ENCODE measurements at places on chromosomes 3 and 15. TPM values are rescaled to one million over a fixed set of nuclear protein-coding genes. Genes with fewer than 3 reads are reported as not detected.

UCN2 gene
- 0.29 TPM for total RNA-seq

CHRNA5 gene
- total RNA-seq = 2.2 TPM

SPESP1 gene
- total RNA-seq = 1.6 TPM

ANKRD34C gene
- total RNA-seq = 0.12 TPM

POTEB gene
- not detected for total RNA-seq

TMEM158 gene
- 8.2 TPM for total RNA-seq

HCLS1 gene
- total RNA-seq = 10.6 TPM

EXD1 gene
- not detected for total RNA-seq

IL20RB gene
- 0.12 TPM for total RNA-seq

SV2B gene
- total RNA-seq = 2.1 TPM

GRM2 gene
- 0.53 TPM for total RNA-seq

PGBD4 gene
- total RNA-seq = 2.0 TPM

P3H2 gene
- 73.9 TPM for total RNA-seq

GOLGA8Q gene
- 1.3 TPM for total RNA-seq

TRPM1 gene
- 0.41 TPM for total RNA-seq

SPTBN5 gene
- total RNA-seq = 1.4 TPM

RHOV gene
- 3.3 TPM for total RNA-seq

ETFA gene
- total RNA-seq = 90.4 TPM

FAM174B gene
- 17.9 TPM for total RNA-seq

PP2D1 gene
- total RNA-seq = not detected

NEIL1 gene
- total RNA-seq = 25.0 TPM

CATSPER2 gene
- 1.9 TPM for total RNA-seq

BNIP2 gene
- 48.9 TPM for total RNA-seq

ZNF197 gene
- 27.3 TPM for total RNA-seq

ANKUB1 gene
- total RNA-seq = not detected

CHST13 gene
- total RNA-seq = 7.9 TPM

REC114 gene
- not detected for total RNA-seq

STRIT1 gene
- total RNA-seq = 2.0 TPM

IMPG2 gene
- total RNA-seq = 0.70 TPM

ITIH4 gene
- total RNA-seq = 10.7 TPM

SCN11A gene
- 1.5 TPM for total RNA-seq

DPPA2 gene
- 0.41 TPM for total RNA-seq

FBXO40 gene
- 1.5 TPM for total RNA-seq

KLHL6 gene
- total RNA-seq = 3.5 TPM

NEK4 gene
- 34.4 TPM for total RNA-seq

QTRT2 gene
- 29.0 TPM for total RNA-seq

NANOGP8 gene
- 1.7 TPM for total RNA-seq

Measured in metanephros (tissue), 2 donors.